ENCODE measurements at places on chromosomes 16 and 17.

DNA sequence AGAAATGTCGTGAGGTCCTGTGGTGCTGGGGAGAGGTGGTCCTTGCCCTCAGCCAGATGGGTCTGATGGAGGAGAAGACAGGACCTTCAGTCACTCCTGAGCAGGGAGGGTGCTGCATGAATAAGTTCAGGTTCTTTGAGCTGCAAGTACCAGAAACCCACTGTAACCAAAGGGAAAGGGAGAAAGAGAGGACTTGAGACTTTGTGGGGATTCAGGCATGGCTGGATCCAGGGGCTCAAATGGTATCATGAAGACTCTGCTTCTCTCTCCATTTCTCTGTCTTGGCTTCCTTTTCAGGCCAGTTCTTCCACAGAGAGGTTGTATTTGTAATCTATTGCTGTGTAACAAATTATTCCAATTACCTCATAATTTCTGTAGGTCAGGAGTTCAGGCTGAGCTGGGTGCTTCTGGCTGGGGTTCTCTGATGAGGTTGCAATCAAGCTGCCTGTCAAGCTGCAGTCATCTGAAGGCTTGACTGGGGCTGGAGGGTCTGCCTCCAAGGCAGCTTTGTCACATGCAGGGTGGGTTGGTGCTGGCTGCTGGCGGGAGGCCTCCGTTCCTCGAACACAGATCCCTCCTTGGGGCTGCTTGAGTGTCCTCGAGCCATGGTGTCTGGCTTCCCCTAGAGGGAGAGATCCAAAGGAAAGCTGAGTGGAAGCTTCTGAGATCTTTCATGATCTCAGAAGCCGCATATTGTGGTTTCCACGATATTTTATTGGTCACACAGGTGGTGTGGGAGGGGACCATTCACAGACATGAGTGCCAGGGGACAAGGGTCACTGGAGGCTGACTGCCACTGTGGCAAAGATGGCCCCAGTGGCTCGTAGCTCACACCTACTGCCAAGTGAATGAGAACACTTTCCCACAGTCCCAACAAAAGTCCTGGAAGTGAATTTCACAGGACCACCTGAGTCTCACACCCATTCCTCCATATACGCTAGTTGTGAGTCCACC is 5.9 kb upstream of the ADCY7 start:
- no peak for DNase-seq

- DNase-seq = no peak
Observed at GRCh38 chr17:31413081-31413799, 21.8 kb downstream of the RAB11FIP4 start.

- DNase-seq = no peak
Observed at GRCh38 chr17:78338486-78339259, 21.2 kb downstream of the SOCS3 start.

GRCh38 chr17:67021743-67022450 is 22.5 kb upstream of the CACNG1 start:
- DNase-seq = no peak

Data from T-helper 17 cell (primary cell).